K562 (cell line): ENCODE measurements at places on chromosomes 3 and 15. TPM values are rescaled to one million over a fixed set of nuclear protein-coding genes. Genes with fewer than 3 reads are reported as not detected.

The CORO2B gene
- polyA plus RNA-seq = not detected in 2 replicates

GRCh38 chr3:173586166-173586565 is 188.6 kb downstream of the NLGN1 start:
- H3K4me3 ChIP-seq = no peak overlapping the region
- DNase-seq = no peak
- no peak overlapping the region for H3K27ac ChIP-seq
- no peaks in the 10 kb centered on the region for H3K36me3 ChIP-seq
- no peaks in the 10 kb centered on the region for H3K4me1 ChIP-seq

The CACNA1D gene
- polyA plus RNA-seq = not detected in 2 replicates

DNA sequence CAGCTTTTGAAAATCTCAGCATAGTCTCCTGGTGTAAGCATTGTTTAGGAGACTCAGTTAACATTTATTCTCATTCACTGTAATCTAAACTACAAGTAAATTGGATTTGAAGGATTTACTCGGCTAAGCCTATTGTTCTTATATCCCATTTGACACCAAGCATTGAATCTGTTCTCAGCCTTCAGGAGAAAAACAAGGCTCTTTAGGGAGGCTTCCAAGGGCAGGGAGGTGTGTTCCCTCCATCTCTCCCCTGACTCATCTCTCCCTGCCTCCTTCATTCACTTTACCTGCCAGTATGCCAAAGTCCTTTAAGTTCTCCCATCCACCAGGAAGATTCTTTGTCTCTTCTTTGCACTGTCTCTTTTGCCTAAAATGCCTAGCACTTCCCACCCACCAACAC is 347.8 kb downstream of the MFSD1 start:
- no peak overlapping the region for H3K4me3 ChIP-seq
- no peak for DNase-seq
- H3K27me3 ChIP-seq = no peaks in the 10 kb centered on the region

The SSR3 gene
- polyA plus RNA-seq = 154 and 214 TPM in 2 replicates

DNA sequence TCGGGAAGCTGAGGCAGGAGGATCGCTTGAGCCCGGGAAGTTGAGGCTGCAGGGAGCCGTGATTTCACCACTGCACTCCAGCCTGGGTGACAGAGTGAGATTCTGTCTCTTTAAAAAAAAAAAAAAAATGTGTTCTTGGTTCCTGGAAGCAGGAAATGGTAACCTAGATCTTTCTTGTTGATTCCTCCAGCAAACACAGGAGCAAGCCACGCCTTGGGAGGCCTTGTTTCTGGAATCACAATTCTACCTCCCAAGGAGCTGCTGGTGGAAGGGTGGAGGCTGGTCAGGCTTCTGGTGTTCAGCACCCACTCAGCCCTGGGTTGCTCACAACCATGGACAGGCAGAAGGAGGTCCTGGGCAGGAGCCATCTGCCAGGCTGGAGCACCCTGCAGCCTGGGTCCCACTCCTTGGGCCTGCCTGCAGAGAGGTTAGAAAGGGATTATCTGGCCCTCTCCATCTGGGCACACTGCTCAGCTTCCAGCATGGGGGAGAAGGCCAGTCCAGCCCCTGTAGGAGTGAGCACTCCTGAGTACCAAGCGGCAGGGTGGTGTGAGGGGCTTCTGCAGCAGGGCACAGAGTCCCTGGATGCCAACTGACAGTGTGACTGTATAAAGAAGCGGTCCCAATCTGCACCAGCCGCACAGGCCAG is 65.6 kb downstream of the ABTB1 start:
- H3K4me3 ChIP-seq = no peak overlapping the region
- peaks cover 12% of the 10 kb centered on the region; the same call in 2 of the 3 replicates for H3K4me1 ChIP-seq
- H3K27me3 ChIP-seq = peaks cover 10% of the 10 kb centered on the region
- H3K36me3 ChIP-seq = no peaks in the 10 kb centered on the region

DNA sequence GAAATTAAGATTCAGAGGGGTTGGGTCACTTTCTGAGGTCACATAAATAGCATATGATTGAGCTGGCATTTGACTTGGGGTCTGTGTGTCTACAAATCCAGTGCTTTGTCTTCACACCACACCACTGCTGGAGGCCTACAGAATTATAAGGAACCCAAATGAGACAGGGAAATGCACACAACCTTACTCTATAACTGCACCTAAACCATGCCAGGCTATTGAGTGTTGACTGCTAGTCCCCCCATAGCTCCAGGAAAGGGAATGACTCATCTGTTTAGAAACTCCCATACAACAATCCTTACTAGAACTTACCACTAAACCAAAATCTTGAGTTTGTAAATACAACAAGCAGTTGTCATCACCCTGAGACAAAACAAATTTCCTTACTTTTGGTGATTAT is 16.9 kb upstream of the TSC22D2 start:
- no peaks in the 10 kb centered on the region; the same call in 1 of the 3 replicates for H3K4me1 ChIP-seq
- no peaks in the 10 kb centered on the region; the same call in 2 of the 3 replicates for H3K36me3 ChIP-seq
- H3K27me3 ChIP-seq = no peaks in the 10 kb centered on the region
- no peak overlapping the region; the same call in 2 of the 3 replicates for H3K27ac ChIP-seq
- peak; percentile 31 for DNase-seq

GRCh38 chr3:60313951-60314461 is 937.2 kb downstream of the FHIT start:
- H3K27me3 ChIP-seq = no peaks in the 10 kb centered on the region
- H3K36me3 ChIP-seq = no peaks in the 10 kb centered on the region
- no peaks in the 10 kb centered on the region; the same call in 2 of the 3 replicates for H3K4me1 ChIP-seq
- no peak for DNase-seq
- no peak overlapping the region for H3K27ac ChIP-seq

DNA sequence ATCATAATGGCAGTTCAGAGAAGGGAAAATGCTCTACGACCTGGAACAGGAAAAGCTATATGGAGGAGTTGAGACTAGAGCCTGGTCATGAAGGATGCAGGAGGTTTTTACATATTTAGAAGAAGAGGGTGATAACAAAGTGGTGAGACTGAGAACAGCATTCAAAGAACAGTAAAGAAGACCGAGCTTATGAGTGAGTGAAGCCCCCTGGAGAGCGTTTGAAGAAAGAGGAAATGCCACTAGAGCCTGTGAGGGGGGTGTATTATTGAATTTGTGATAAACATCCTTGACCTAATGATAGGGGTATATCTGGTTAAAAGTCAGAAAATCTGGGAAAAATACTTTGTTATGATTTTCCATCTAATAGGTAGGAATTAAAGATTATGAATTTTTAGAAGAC is 4.2 kb downstream of the PARP9 start:
- H3K4me1 ChIP-seq = peaks cover 8% of the 10 kb centered on the region
- H3K27me3 ChIP-seq = no peaks in the 10 kb centered on the region
- H3K27ac ChIP-seq = no peak overlapping the region
- no peak for DNase-seq

The PARL gene
- 78.0 and 82.4 TPM in 2 replicates for polyA plus RNA-seq

The UCN2 gene
- not detected in 2 replicates for polyA plus RNA-seq

DNA sequence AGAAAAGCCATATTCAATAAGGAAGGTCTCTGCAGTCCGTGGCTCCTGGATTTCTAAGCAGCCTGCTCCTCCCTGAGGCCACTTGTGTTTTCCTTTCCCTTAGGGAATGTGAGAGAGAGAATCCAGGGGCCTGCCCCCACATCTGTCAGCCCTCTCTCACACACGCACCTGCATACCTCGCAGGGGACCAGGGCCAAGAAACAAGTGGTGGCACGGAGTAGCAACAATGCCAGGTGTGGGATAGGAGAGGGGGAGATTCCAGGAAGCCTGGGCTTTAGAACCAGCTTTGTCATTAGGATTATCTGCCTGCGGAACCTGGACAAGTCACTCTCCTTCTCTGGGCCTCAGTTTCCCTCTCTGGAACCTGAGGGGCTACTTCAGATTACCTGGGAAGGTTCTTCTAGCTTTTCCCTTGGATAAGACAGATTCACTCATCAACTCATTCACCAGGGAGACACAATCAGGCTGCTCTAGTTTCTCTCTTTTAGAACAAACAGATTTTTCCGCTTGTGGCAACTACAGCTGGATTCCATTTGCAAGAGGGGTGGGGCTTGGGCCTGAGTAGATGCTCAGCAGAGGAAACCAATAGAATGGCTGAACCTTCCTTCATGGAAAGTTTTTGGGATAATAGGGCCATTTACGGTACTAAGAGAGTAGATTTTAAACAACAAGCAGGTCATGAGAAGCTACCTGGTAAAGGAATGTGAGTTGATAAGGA is 19.5 kb downstream of the BCL6 start:
- H3K4me1 ChIP-seq = no peaks in the 10 kb centered on the region
- H3K27me3 ChIP-seq = no peaks in the 10 kb centered on the region; the same call in 1 of the 2 replicates
- DNase-seq = no peak

DNA sequence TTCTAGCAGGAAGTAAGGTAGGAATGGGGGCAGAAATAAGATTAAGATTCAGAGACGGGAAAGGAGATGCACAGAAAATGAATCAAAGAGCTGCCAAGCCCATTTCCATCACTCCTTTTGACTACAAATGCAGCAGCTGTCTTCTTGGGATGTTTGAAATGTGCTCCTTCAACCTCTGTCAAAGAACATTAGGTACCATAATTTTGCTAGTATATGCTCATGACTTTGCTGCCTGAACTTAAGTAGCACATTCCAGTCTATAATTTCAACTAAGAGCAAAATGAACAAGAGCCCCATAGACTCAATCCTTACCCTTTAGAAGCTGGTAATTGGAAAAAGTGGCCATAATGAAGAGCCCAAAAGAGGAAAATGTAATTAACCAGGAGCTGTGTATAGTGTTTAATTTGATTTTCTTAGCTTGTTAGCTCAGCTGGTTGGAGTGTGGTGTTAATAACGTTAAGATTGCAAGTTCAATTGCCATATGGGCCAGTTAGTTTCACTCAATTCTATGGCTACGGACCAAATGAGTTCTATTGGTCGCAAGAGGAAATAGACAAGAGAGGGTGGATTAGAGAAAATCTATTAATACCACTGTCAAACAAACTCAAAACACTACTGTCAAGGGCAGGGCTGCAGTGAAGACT is 349.9 kb downstream of the ZBBX start:
- H3K36me3 ChIP-seq = no peaks in the 10 kb centered on the region
- H3K4me3 ChIP-seq = no peak overlapping the region
- no peaks in the 10 kb centered on the region for H3K4me1 ChIP-seq
- H3K27ac ChIP-seq = no peak overlapping the region
- no peaks in the 10 kb centered on the region for H3K27me3 ChIP-seq

GRCh38 chr3:190307164-190307545 is 15.1 kb downstream of the CLDN1 start:
- H3K27me3 ChIP-seq = no peaks in the 10 kb centered on the region
- H3K4me1 ChIP-seq = no peaks in the 10 kb centered on the region
- H3K4me3 ChIP-seq = no peak overlapping the region
- no peaks in the 10 kb centered on the region for H3K36me3 ChIP-seq
- no peak for DNase-seq

- no peak overlapping the region for H3K27ac ChIP-seq
- no peak for DNase-seq
- no peaks in the 10 kb centered on the region for H3K36me3 ChIP-seq
- H3K27me3 ChIP-seq = no peaks in the 10 kb centered on the region
- H3K4me3 ChIP-seq = no peak overlapping the region
These were observed 231.3 kb downstream of the LPP start for GRCh38 chr3:188385295-188385694.

DNA sequence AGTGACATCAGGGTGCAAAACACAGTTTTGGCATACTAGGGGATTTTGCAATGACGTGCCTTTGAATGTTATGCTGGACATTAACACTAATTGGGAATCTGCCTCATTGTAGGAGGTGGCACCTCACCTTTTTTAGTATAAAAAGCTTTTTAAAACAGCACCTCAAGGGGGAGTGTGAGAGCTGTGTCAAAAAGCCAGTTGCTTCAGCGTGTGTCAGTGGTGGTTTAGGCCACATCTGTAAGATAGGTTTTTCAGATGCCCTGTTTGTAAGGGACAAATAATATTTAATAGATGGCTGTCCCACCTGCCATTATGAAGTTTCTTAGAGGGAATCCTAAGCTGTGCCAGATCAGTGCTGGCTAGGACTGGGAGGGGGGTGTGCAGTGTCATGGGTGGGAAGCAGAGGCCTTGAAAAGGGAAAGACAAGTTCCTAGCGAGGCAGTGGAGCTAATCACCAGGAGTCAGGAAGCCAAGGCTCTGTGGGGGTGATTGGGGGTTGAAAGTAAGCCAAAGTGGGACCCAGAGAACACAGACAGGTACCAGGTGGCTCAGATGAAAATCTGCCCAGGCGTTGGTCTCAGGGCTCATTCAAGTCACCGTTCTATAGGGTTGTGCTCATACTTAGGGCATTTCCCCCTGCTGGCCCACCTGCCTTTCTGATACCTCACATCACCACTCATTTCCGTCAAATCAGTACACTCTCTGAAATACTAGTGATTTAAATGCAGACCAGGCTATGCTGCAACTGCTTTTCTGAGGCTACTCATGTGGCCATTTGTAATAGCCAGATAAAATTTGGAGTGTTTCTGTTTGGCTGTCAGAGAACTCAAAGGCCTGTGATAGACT is 120.5 kb downstream of the BBX start:
- no peaks in the 10 kb centered on the region for H3K4me1 ChIP-seq
- H3K4me3 ChIP-seq = no peak overlapping the region
- H3K27me3 ChIP-seq = no peaks in the 10 kb centered on the region
- H3K27ac ChIP-seq = no peak overlapping the region
- DNase-seq = no peak
